ENCODE measurements at places on chromosomes 6 and 20.

- no peak for DNase-seq
Observed at GRCh38 chr6:76481101-76481500, 408.6 kb upstream of the IMPG1 start.

DNA sequence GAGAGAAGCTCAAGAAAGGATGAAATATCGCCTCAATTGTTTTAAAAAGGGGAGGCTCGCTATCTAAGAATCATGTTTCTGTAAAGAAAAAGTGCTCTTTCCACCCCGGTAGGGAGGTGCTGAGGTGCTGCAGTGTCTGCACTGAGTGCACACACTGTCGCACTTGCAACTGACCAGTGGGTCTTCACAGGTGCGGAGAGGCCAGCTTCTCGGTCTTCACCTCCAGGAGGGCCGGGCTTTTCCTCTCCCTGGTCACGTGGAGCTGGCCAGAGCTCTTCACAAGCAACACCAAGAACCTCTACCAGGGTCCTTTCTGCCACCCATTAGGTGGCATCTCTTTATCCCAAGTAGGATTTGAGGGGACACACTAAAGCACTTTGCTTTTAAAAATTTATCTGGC is 27.8 kb upstream of the TCFL5 start:
- no peak for DNase-seq

DNA sequence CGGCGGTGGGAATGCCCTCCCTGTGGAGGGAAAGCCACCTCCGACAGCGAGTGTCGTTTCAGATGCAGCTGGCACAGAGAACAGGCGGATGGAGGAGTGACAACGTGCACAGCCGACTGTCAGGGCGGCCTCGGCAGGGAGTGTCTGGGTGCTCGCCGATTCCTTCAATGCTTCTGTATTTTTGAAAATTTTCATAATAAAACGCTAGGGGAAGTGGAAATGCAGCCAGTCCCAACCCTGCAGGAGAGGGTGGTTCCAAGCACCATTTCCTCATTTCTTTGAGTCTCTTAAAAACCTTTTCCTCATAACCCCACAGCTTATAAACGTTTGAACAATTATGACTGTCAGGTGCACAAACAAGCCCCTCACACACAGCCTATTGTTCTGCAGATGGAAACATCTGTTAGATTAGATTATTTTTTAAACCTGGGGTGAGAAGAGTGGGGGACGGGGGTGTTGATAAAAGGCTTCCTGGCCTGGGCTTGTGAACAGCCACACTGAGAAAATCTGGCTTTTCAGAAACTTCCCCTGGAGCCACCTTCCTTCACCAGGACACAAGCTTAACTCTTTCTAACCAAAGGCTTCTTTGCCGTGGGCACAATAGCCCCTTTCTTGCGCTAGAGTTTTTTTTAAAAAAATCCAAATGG is 228.9 kb downstream of the ANKRD60 start:
- no peak for DNase-seq

GRCh38 chr6:71222671-71223070 is 65.9 kb upstream of the OGFRL1 start:
- no peak for DNase-seq

GRCh38 chr6:42453654-42454427 is 2.1 kb upstream of the TRERF1 start:
- no peak for DNase-seq

DNA sequence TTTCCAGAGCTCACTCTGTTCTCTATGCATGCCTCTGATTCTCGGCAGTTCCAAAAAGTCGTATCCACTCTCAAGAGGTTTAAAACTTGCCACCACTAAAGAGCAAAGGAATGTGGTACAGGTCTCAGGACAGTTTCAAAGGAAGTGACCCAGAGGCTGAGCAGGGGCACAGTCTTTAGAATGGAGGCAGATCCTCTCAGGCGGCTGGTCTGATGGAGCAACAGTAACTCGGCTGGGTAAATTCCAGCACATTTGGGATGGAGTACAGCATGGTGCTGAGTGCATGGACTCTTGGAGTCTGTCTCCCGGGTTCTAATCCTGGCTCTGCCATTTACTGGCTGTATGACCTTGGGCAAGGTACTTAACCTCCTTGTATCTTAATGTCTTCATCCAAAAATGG is 88.1 kb upstream of the BACH2 start:
- DNase-seq: no peak

- DNase-seq: no peak
Observed at GRCh38 chr20:31747640-31748039, 8.6 kb downstream of the TPX2 start.

DNA sequence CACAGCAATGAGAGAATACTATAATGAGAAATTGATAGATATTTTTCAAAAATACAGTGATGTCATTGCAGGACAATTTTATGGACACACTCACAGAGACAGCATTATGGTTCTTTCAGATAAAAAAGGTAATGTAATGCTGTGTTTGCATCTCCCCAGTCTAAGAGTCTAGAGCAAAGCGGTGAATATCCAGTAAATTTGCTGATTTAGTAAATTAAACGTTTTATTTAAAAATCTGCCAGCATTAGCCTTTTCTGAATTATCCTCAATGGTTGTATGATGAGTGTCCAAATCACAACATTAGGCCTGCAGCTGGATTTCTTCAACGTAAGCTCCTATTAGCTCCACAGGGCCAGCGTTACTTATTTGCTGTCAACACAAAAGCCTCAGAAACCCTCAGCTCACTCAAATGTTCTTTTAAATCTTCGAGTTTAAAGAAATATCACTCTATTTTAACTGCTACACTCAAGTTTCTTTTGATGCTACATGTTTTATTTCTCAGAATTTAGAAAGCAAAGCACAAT is 16.0 kb downstream of the SMPDL3A start:
- DNase-seq: no peak

- no peak for DNase-seq
Observed at GRCh38 chr6:2611092-2611491, 139.6 kb downstream of the MYLK4 start.

DNA sequence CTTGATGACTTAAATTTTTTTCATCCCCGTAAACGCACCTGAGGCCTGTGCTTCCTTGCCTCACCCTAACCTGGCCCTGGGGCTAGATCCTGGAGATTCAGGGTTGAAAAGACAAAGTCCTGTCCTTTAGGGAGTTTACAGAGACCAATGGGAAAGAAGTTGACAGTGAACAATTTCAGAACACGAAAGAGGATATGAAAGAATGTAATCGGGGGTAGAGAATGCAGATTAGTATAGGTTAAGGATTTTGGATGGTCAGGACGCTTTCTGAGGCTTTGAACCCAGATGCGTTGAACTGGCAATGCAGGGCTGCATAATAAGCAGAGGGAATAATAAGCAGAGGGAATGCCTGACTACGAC is 1.7 kb upstream of the FBXO5 start:
- DNase-seq: no peak

- DNase-seq: no peak
Observed at GRCh38 chr6:167691533-167692312, 135.0 kb upstream of the AFDN start.

- DNase-seq: no peak
Observed at GRCh38 chr6:93751969-93752368, 332.6 kb upstream of the EPHA7 start.

- no peak for DNase-seq
Observed at GRCh38 chr20:63021356-63022321, 14.9 kb upstream of the BHLHE23 start.

GRCh38 chr6:26251354-26252076 is 113.5 kb upstream of the BTN3A2 start:
- DNase-seq: no peak

GRCh38 chr20:41048461-41049301 is 20.1 kb downstream of the TOP1 start:
- DNase-seq: no peak

- DNase-seq: no peak
Observed at GRCh38 chr6:128606611-128607010, 86.2 kb upstream of the PTPRK start.

- no peak for DNase-seq
Observed at GRCh38 chr6:138659998-138660397, 113.6 kb upstream of the CCDC28A start.

DNA sequence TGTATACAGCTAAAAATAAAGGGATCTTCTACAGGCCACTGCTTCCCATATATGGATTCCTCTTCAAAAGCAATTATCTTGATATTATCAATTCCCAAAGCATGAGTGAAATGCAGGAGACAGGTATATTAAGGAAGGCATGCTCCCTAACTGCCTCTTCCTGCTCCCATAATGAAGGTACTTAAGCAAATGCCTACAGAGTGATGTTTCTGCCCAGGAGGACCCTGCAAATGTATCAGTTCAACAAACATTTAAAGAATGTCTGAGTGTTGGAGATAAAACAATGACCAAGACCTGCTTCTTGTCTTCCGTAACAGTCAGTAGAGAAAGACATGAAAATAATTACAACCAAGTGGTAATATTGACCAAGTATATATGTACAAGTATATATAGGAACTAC is 4.2 kb downstream of the UBE2J1 start:
- no peak for DNase-seq

GRCh38 chr6:87293526-87293925 is 28.9 kb upstream of the SMIM8 start:
- DNase-seq: no peak

- DNase-seq: no peak
Observed at GRCh38 chr6:116611056-116611455, 5.2 kb upstream of the RSPH4A start.

DNA sequence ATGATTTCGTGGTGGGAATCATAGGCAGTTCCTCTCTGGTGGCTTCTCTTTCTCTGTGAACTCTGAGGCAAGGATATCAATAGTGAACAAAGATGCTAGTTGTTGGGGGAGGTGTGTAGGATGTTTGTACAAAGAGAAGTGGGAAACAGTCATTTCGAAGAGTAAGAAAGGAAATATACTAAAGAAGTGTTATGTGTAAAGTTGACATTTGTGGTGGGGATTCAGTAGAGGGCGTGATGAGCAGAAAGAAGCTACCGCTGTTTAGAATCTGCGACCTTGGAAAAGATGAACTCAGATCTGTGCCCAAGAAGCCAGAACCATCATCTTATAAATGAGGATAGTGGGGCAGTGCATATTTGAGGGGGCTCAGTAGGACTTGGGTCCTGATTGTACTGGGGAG is 11.4 kb downstream of the SLC35F1 start:
- no peak for DNase-seq

DNA sequence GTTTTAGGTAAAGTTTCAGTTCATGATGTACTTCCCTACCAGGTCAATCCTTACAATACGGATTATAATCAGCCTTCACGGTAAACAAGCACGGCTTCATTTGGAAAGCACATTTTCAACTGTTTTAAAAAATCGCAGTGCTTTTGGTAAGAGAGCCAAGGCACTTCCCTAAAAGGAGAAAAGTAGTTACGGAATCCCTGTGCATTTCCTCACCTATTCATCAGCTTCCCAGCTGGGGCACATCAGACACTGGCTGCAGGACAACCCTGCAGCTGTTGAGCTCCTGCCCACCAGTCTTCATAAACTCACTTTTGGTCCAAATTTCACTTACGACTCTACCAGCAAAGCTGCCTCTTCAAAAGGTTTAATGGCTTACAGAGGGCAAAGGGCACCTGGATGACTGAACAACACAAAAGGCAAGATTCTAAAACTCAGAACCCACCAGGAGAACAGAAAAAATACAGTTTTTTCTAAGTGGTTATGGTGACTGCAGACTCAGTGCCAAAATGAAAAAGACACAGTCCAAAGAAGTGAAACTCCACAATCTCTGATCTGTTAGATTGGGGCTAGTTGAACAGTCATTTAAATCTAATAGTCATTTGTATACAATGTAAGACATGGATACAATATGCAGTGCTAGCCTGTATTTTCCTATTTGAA is 7.5 kb downstream of the SNX5 start:
- DNase-seq: no peak

GRCh38 chr6:16391451-16391912 is 153.1 kb downstream of the GMPR start:
- no peak for DNase-seq

- no peak for DNase-seq
Observed at GRCh38 chr20:42565235-42565995, 624.3 kb downstream of the PTPRT start.

GRCh38 chr20:25356271-25356933 is 34.2 kb downstream of the ABHD12 start:
- no peak for DNase-seq

GRCh38 chr6:37488476-37488875 is 11.2 kb downstream of the CCDC167 start:
- DNase-seq: no peak

DNA sequence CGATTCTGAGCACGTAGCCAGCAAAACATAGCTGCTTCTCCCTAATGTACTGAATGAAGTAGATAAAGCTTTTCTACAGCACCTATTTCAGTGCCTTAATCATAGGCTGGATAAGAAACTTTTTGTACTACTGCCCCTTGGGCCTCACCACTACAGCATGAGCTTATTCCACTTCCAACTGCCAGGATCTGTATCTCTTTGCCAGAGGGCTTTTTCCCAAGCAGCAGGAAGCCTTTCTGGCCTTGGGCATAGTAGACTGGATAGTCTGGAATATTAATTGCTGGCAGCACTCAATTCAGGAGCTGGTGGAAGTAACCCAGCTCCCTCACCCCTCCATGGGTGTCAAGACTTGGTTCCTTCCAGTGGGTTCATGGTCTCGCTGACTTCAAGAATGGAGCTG is 43.6 kb downstream of the ANKEF1 start:
- no peak for DNase-seq

DNA sequence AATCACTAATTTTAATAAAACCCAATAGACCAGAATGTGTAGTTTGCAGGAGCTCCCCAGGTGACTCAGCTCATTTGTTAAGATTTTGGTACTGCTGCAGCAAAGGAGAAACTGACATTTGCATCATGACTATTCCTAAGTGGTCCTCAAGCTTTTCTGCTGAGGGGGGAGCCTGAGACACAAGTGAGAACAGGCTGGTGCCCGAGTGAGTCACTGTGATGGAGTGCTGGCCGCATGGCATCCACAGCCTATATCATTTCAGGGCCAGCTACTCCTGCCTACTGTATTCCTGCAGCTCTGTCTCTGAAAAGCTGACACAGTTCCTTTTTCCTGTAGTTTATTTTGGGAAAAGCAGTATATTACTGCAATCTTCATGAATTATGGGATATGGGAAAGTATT is 113.7 kb upstream of the ENPP5 start:
- DNase-seq: no peak

- DNase-seq: no peak
Observed at GRCh38 chr20:46139908-46140482, 21.9 kb downstream of the CD40 start.

DNA sequence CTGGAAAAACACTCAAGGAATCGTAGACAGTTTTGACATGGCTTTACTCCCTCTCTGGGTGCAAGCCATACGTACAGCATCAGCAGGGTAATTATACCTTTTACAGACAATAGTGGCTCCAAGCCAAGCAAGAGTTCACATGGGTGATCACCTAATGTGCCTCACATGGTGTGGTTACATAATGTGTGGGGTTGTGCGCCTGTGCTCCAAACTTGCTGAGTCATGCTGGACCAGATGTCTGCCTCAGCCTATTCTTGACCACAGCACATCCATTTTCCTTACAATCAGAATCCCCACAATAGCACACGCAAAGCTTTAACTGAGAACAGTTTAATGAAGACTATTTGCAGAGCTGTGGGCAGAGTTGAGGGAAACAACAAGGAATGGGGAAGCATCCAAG is 74.5 kb downstream of the ALDH8A1 start:
- no peak for DNase-seq

GRCh38 chr6:132202574-132202973 is 198.7 kb downstream of the MOXD1 start:
- DNase-seq: no peak

- DNase-seq: no peak
Observed at GRCh38 chr6:45830441-45831139, 185.1 kb downstream of the CLIC5 start.
